Activated CD4-positive, alpha-beta T cell treated with anti-CD3 and anti-CD28 coated beads for 24 hours (primary cell): ENCODE measurements at places on chromosomes 1 and 21.

DNA sequence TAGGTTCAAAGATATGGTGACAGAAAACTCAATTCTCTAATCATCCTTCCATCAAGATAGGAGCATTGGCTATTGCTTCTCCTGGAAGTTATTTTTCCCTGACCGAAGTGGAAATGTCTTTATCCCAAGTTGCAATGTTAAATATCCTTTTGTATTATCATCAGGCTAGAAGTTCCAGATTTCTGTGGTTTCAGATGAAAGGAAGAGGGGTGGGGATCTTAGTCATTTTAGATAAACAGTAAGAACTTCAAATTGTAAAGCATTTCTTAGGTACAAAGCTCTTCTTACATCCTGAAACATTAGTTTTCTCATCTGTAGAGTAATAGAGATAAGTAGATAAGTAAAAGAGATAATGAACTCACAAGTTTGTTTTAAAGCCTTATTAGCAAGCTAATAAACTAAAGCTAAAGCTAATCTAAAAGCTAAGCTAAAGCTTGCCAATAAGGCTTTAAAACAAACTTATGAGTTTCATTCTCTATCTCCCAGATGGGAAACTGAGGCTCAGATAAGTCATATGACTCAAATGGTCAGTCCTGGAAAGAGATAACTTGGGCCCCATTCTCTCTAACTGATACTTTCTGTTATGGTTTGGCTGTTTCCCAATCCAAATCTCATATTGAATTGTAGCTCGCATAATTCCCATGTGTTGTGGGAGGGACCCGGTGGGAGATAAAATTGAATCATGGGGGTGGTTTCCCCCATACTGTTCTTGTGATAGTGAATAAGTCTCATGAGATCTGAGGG is 99.2 kb upstream of the KCNK2 start:
- DNase-seq: no peak

- no peak for DNase-seq
Measured at GRCh38 chr1:10399444-10399941, 629 bp downstream of the PGD start.

DNA sequence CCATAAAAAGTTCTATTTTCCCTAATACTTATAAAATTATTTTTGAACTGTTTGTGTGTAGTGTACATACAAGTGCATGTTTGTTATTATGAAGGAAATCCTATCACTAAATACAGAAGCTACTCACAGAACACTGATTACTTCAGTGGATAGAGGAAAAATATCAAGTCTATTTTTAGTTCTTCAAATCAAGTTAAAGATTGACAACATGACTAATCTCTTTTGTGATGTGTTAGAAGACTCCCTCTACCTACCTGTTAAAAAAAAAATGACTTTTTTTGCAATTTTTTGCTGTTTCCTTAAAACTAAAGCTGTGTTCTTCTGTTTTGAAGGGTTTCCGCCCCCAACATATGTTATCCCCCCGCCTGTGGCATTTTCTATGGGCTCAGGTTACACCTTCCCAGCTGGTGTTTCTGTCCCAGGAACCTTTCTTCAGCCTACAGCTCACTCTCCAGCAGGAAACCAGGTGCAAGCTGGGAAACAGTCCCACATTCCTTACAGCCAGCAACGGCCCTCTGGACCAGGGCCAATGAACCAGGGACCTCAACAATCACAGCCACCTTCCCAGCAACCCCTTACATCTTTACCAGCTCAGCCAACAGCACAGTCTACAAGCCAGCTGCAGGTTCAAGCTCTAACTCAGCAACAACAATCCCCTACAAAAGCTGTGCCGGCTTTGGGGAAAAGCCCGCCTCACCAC is 45.5 kb downstream of the NCF2 start:
- no peak for DNase-seq

GRCh38 chr1:117173006-117173405 is 37.7 kb downstream of the VTCN1 start:
- no peak for DNase-seq

DNA sequence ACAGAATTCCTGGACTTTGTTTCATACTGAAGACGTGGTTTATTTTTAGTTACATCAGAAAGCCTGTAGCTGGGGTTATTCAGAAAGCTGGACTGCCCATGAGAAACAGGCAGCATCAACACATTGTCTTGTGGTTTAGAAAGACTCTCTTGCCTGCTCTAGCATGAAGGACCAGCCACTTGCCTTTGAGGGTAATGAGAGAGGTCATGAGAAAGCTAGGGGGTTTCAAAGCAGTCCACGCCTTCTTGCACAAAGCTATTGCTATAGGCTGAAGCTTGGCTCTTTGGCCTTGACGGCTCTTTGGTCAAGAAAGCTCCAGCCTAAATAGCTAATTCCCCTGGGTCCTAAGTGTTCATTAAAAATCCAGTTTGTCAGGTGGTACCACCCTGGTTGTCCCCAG is 208.1 kb downstream of the PRDM2 start:
- DNase-seq: no peak

- DNase-seq: no peak
Measured at GRCh38 chr1:232586679-232587078, 43.3 kb downstream of the SIPA1L2 start.

DNA sequence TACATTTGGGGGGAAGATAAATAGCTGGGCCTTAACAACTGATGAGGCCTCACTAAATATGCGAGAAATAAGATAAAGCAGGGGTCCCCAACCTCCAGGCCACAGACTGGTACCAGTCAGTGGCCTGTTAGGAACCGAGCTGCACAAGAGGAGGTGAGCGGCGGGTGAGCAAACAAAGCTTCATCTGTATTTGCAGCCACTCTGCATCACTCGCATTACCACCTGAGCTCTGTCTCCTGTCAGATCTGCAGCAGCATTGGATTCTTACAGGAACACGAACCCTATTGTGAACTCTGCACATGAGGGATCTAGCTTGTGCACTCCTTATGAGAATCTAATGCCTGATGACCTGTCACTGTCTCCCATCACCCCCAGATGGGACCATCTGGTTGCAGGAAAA is 5.2 kb upstream of the PAXBP1 start:
- DNase-seq: no peak

- no peak for DNase-seq
Measured at GRCh38 chr1:87327376-87328271, 1.1 kb upstream of the LMO4 start.

DNA sequence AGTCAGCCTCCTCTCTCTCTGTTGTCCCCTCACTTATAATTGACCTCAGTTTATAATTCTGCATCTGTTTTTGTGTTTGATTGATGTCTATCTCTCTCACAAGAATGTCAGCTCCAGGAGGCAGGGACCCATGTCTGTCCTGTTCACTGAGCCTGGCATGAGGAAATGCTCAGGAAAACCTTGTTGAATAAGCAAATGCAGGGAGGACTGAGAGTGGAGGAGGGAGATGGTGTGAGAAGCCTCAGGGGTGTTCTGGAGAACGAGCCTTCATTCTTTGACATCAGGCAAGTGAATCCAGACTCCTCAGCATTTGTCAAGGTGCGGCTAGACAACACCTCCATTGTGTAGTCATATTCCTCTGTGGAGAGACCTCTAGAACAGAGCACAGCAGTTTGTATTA is 45.5 kb downstream of the MAN1C1 start:
- no peak for DNase-seq

DNA sequence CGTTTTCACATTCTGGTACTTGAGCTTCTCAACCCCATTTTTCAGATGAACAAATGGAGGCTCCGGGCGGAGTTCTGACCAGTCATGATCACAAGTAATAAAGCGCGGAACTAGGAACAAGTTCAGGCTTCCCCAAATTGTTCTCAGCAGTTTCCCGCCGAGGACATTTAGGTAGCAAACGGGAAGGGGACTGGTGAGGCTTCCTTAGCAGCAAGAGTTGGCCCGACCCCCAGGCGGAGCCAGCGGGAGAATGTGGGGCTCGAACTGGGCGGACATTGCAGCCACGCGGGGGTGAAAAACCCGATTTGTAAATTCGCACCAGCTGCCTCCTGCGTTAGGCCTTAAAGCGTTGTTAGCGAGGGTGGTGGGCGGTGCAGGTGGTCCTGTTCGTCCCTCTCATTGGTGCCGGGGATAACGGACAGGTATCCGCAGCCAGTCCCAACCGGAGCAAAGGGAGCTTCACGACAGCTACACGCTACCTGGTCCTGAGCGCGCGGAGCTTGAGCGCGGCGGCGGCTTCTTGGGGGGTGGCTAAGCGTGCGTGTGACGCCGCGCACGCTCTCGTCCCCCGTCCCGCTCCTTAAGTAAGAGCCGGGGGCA is 15.3 kb downstream of the SEMA6C start:
- peak; percentile 73 for DNase-seq

GRCh38 chr1:19112891-19113696 is 97.0 kb downstream of the UBR4 start:
- no peak for DNase-seq

DNA sequence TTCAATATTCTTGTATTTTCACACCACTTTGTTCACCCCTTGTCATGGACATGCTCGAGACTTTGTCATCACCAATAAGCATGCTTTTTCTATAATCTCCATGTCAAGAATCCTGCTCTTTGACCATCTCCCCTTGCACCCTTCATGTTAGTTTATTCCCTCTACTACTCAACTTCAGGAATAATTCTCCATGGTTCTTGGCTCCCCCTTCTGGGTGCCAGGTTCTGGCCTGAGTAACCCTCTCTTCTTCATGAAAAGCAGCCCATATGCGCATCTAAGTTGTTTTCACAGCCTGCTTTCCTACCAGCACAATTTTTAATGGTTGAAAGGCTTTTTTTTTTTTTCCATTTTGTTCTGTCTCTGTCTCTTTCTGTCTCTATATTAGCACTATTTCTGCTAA is 160.7 kb downstream of the LEPR start:
- DNase-seq: no peak

- DNase-seq: no peak
Measured at GRCh38 chr1:19121192-19121591, 88.9 kb downstream of the UBR4 start.

DNA sequence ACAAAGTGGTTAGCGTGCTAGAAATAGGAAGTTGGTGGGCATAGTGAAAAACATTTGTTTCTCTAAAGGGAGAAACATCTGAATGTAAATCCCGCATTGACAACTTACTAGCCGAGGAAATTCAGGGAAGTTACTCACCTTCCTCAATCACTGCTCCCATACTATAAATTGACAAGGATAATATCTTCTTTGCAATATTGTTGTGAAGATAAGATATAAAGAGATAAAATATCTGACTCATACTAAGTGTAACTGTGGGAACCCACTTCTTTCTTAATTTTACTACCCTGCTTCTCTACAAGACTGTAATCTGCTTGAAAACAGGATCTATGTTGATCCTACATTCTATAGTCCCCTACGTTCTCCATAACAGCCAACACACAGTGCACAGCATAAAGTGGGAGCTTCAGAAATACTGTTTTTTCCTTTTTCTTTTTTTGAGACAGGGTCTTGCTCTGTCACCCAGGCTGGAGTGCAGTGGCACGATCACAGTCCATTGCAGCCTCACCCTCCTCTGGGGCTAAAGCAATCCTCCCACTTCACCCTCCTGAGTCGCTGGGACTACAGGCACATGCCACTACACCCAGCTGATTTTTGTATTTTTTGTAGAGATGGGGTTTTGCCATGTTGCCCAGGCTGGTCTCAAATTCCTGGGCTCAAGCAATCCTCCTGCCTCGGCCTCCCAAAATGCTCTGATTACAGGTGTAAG is 57.4 kb upstream of the C1orf21 start:
- no peak for DNase-seq

GRCh38 chr1:47692196-47692595 is 254.4 kb downstream of the FOXD2 start:
- no peak for DNase-seq

DNA sequence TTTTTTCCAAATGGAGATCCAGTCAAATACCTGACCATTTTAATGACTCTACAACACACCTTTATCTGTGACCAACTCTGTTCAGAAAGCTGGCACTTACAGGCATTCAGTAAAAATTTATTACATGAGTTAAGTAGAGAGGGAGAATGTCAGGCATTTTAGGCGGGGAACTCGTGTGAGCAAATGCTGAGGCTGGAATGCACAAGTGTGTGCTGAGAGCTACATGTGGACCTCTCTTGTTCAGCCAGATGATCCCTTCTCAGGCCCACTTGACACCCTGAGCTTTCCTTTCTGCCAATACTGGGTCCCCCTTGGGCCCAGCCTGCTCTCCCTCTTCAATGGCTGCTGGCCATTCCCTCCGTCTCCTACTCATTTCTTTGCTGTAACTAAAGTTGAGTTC is 11.7 kb downstream of the PPIH start:
- no peak for DNase-seq
